ENCODE measurements at places on chromosomes 11 and 22. TPM values are rescaled to one million over a fixed set of nuclear protein-coding genes. Genes with fewer than 3 reads are reported as not detected.

The MPPED2 gene
- total RNA-seq = not detected

The NXPE1 gene
- not detected for total RNA-seq

The NELL1 gene
- total RNA-seq = not detected

The KRTAP5-1 gene
- not detected for total RNA-seq
